T-helper 17 cell (primary cell): ENCODE measurements at places on chromosomes 3 and 15.

GRCh38 chr15:89936786-89937265, 24.1 kb upstream of the ARPIN start:
- DNase-seq, result no peak

- DNase-seq, result no peak
Observed at GRCh38 chr3:4493941-4494894, 1.1 kb downstream of the ITPR1 start.

- no peak for DNase-seq
Observed at GRCh38 chr3:157713101-157713500, 209.9 kb upstream of the VEPH1 start.

- DNase-seq, result no peak
Observed at GRCh38 chr15:38195191-38195901, 57.3 kb upstream of the SPRED1 start.

DNA sequence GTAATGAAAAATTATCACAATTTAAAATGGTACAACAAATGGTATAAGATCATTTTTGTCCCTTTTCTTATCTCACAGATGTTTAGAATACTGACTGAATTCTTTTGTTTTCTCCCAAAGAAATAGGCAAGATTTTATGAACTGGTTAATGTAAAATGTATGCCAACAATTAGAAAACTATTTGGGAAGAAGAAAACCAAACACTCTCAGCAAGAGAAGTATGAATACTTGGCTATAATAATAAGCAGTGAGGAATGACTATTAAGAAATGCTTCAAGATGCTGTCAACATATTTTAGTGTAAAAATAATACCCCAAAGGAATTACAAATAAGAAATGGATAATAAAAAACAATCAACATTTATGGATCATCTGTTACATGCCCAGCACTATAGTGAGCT, 18.5 kb downstream of the SHQ1 start:
- no peak for DNase-seq

GRCh38 chr3:15361494-15362214, 29.3 kb upstream of the SH3BP5 start:
- DNase-seq, result no peak

- DNase-seq, result no peak
Observed at GRCh38 chr3:73192036-73192738, 130.7 kb downstream of the EBLN2 start.

- DNase-seq, result no peak
Observed at GRCh38 chr3:9331171-9331570, 31.7 kb upstream of the THUMPD3 start.

DNA sequence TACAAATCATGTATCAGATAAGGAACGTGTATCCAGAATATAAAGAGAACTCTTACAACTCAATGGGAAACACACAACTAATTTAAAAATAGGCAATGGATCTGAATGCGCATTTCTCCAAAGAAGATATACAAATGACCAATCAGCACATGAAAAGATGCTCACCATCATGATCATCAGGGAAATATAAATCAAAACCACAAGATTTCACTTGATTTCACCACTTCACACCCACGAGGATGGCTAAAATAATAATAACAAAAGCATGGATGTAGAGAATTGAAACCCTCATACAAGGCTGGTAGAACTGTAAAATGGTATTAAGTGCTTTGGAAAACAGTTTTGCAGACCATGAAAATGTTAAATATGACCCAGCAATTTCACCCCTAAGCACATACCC, 26.7 kb upstream of the SLC12A8 start:
- DNase-seq, result no peak

GRCh38 chr3:39343076-39343717, 13.7 kb downstream of the CCR8 start:
- DNase-seq, result no peak

DNA sequence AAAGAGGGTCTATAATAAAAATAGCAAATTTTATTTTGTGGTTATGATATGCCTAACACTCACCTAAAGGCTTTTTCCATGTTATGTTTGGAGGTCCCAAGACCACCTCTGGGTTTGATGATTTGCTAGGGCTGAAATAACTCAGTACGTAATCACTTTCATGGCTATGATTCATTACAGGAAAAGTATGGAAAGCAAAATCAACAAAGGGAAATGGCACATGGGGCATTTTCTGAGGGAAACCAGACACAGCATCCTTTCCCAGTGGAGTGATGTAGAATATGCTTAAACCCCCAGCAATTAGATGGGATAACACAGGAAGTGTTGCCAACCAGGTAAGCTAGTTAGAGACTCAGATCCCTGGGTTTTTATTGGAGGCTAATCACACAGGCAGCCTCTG, 701.6 kb upstream of the CBLB start:
- no peak for DNase-seq

DNA sequence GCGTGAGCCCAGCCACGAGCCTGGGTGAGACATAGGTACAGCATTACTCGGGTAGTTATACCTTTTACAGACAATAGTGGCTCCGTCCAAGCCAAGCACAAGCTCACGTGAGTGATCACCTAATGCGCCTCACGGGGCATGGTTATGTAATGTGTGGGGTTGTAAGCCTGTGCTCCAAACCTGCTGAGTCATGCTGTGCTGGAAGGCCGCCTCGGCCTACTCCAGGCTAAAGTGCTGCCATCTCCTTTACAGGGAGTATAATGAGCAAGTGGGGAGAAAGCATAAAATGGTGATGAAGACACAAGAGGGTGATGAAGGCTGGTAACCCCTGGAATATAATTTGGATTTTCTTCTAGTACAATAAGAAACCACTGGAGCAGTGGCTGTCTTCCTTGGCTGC, 175.8 kb upstream of the STT3B start:
- DNase-seq, result no peak

- no peak for DNase-seq
Observed at GRCh38 chr15:80474224-80475215, 70.3 kb downstream of the ARNT2 start.

DNA sequence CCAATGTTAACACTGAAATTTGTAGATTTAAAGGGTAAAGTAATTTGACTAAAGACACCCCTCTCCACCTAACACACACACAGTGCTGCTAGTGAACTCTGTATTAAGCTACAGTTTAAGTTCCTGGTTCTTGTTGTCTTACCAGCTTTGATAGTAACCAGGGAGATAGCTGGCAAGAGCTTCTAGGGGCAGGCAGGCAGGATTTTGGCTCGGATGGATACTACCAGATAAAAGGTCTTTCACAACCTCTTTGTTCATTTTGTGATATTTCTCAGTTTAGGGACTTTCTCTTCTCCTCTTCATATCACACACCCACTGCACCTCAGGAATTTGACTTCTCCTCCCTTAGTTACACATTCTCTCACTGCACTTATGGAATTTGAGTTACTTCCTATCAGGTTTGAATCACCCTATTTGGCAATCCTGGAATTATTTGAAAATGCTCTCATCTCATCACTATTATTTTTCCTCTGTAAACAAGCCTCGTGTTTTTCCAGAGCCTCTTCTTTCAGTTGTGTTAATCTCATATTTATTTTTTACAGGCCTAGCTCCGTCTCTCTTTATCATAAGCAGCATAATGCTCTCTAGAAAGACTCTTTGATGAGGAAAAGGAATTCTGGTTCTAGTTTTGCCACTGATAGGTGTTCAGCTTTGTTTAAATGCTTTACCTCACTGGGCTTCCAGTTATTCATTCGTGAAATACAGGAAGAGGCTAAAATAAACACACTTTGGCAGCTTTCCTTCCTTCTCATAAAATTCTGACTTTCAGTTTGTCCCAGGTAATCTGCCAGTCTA, 23.0 kb upstream of the CLDN1 start:
- no peak for DNase-seq

- no peak for DNase-seq
Observed at GRCh38 chr3:98793971-98794370, 30.8 kb downstream of the ST3GAL6 start.

DNA sequence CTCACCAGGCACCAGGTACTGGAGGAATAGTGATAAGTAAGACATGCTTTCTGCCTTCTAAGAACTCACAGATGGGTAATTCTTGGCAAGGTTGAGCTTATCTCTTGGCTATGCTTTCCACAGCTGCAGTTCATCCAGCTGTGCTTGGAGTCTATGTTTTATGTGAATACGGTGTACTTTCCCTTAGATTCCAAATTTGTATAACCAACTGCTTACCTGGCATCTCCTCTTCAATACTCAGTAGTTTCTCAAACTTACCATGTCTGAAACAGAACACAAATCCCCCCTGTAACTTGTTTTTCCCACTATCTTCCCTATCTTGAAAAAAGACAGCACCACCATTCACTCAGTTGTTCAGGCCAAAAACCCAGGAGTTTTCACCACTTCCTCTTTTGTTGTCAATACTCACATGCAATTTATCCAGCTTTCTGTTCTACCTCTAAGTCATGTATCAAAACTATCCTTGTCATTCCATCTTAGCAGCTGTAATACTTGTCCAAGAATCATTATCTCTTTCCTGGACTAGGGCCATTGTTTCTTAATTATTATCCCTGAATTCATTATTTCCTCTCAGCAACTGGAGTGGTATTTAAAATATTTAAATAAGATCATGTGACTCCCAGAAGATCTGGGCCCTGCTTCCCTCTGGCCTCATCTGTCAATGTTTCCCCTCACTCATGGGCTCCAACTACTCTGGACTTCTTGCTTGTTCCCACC, 32.6 kb downstream of the COL6A5 start:
- no peak for DNase-seq

DNA sequence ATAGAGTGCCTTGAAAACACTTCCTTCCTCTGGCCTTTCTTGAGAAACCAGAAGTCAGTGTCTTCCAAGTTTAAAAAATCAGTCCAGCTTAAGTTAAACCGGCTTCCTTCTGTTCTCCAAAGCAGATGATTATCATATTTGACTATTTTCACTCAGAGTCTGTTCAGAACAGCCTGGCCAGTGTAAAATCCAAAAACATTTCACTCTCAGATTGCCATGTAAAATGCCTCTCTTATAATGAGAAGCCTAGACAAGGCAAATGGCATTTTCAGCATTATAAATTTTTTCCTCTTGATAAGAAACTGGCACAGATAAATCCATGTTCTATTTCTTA, 193.5 kb downstream of the TNIK start:
- DNase-seq, result no peak

DNA sequence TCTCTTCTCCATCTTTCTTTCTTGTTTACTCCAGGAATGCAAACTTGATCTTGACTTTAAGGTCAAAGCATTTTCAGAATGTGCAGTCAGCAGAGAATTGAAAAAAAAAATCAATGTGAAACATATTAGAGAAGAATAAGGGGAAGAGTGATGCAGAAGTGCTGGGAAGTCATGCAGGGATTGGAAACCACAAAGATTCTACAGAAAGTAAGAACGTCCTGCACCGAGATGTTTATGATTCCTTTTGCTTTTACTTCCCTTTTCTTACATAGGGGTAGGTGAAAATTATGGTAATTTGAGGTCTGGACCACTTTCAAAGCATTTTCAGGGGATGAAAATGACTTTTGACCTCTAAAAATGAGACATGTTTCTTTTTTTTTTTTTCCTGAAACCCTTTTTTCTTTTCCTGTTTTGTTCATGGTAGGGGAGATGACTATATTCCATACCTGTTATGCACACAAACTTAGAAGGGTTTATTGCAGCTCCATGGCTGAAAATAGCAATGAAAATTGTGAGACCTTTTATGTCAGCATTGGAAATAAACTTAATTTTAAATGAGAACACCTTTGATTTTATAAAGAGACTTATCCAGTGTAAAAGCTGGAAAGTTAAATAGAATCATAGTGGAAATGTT, 623.5 kb upstream of the TBL1XR1 start:
- no peak for DNase-seq

DNA sequence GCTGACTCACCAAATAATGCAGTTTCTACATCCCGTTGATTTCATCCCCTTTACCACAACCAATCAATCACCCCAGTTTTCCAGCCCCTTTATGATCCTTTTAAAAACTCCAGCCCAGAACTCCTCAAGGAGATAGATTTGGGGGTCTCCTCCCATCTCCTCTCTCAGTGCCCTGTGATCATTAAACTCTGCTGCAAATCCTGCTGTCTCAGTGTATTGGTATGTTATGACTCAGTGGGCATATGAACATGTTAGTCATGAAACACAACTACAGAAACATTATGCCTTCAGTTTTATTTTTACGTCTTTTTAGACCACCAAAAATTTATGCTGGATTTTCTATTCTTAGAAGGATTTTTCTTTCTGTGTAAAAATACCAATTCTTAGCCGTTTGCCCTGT, 213.7 kb downstream of the DIPK2A start:
- DNase-seq, result no peak

DNA sequence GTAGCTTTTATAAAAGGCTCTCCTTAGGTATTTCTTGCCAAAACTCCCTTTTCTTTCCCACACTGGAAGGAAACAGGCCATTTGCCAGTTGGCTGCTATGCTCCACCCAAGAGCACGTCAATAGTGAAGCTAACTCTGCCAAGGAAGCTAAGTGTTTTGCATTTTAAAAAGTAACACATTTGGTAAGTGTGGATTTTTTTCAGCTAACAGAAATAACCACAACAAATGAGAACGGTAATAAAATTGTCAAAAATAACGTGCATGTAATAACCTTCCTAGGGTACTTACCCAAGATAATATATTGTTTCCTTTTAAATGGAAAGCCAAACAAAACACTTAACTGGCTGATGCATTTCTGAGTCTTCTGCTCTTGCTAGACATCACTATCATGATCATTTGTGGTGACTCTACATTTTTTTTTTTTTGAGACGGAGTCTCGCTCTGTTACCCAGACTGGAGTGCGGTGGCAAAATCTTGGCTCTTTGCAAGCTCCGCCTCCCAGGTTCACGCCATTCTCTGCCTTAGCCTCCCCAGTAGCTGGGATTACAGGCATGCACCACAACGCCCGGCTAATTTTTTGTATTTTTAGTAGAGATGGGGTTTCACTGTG, 4.6 kb downstream of the DPP8 start:
- no peak for DNase-seq

DNA sequence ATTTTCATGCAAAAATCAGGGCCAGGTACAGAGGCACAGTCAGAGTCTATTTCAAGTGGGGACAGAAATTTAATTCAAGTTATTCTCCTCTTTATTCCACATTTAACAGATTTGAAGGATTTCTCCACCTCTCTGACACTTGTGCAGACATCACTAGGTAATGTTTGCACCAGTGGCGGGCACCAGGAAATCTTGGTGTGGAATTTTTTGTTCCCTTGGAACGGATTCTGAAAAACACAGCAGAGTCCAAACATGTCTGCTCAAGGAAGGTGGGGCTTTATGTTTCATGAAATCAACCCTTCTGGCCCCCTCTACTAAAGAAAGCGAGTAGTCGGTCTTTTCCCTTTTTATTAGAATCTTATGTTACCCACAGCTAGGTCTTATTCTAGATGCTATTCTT, 271.2 kb upstream of the MDFIC2 start:
- no peak for DNase-seq

DNA sequence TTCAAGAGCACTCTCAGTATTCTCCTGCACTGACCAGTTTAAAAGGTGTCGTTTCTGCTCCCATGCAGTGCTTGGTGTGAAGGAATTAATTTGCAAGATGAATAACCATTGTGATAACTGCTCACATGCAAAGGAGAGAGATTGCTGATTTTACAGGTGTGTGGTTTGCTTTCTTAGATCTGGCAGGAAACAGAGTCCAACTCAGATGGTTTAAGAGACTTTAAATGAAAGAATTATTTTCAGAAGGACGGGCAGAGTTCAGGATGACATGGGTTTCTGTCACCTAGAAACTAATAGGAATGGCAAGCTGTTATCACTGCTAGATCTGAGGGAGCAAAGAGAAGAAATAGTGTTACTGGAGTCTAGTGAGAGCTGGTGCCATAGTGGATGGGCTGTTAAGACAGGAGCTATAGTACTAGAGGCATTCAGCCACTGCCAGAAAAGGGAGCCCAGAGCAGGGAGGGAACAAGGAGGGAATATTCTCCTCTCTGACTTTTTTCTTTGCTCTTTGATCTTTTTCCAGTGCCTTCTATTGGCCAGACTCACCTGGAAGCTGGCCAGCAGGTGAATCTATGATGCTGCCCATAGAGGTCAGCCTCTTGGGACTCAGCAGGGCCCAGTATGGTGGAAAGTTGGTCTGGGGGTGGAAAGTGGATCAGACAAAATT, 14.9 kb downstream of the ATXN7 start:
- DNase-seq, result no peak
